Right forelimb (tissue), 1 donor: ENCODE measurements at places on chromosomes 16 and 17.
A peak's percentile ranks its signal among the peaks of the same experiment; 100 is the strongest.

- DNase-seq: no peak
Measured at GRCh38 chr17:49226771-49227435, 3.7 kb downstream of the PHOSPHO1 start.

- no peak for DNase-seq
Measured at GRCh38 chr17:71115669-71115972, 946.3 kb downstream of the KCNJ2 start.

DNA sequence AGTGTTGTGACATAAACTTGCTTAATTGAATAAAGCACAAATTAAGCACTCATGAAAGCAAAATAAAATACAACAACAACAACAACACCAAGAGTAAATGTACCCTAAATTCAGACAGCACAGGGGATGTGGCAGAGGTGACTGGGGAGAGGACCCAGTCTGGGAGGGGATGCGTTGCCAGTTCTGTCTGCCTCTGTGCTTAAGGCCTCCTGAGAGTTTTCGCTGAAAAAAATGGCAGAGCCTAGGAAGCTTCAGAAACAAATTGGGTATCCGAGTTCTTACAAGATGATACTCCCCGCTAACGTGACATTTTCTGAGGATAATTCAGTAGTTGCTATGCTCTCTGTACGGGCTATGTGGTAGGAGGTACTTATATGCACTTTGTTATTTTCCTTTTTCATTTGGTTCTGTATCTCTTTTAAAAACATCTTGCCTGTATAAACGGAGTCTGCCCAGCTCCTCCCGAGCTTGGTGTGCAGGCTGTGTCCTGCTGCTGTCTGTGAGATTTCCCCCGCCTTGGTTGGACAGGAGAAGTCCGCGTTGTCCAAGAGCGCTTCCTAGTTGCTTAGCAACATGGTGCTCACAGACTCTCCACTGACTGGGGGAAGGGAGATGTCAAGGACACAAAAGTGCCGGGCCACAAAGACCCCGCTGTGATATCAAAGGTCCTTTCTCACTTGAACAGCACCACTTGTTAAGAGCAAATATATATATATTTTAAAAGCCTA is 134.2 kb upstream of the CPHXL start:
- DNase-seq: no peak

DNA sequence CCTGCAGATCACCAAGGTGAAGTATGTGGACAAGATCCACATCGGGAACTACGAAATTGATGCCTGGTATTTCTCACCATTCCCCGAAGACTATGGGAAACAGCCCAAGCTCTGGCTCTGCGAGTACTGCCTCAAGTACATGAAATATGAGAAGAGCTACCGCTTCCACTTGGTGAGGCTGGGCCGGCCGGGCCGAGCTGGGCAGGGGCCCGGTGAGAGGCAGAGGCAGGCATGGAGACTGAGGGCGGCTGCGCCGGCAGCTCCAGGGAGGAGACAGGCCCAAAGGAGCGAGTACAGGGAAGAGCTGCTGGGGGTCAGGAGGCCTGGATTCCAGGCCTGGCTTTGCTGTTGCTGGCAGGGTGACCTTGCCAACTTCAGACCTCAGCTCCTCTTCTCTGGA is 8.3 kb downstream of the PRSS8 start:
- DNase-seq: no peak

DNA sequence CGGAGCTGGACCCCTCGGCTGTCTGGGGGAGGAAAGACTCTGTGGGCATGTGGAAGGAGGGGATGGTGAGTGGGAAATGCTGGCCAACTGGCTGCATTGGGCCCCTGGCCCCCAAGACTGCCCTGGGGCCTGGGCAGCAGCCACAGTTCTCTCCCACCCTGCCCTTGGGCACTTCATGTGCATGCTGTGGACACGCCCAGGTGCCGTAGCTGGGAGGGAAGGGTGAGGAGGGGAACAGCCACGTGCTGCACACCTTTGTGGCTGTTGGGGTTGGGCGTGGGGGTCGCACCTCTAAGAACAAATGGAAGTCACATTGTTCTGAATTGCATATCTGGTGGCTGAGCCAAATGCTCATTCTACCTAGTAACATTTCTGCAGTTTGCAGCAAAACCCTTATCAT is 11.9 kb upstream of the ZNHIT3 start:
- DNase-seq: no peak

DNA sequence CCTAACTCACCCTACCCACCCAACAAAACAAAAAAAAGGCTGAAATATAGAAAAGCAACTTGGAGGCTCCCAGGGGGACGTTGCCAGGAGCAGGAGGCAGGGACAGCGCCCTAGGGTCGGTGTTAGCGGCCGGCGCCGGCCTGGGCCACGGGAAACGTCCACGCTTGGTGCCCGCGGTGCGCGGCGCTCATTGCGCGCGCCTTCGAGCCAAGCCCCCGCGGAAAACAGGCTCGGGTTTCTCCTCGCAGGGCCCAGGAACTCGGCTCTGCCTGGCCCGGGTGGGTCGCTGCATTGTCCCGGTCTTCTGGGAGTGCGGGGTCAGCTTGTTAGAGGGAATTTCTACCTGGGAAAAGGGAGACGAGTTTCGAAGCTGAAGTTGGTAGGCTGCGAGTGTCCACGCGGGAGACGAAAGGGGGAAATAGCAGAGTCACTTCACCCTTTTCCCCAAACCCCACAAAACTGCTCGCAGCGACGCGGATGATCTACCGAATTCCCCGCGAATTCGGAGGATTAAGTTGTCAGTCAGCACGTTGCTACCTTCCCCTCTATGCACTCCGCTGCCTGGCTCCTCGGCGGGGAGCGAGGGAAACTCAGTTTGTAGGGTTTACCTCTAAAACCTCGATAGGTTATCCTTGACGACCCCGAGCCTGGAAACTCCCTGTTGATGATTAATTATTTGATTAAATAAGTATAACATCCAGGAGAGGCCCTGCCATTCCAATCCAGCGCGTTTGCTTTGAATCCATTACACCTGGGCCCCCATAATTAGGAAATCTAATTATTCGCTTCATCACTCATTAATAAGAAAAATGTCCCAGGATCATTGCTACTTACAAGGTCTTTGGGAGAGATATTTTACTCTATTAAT is 751 bp upstream of the FOXC2 start:
- DNase-seq: peak; percentile 47

DNA sequence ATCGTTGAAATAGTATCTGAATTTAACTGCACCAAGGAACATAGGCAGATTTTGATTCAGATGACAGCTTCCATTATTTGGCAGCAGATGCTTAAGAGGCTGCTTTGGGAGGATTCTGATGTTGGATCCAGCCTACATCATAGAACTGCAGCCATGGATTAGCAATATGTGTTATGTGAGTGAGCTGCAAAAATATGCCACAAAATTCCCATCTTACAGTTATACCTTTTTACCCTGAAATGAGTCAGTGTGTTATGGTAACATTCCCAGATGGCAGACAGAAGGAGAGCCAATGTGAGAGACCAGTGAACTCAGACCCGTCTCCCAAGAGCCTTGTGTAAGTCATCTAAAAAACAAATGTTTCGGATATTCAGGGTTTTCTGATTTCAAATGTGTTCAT is 206.1 kb downstream of the CDH13 start:
- no peak for DNase-seq

GRCh38 chr16:2848933-2849725 is 8.8 kb downstream of the PRSS22 start:
- no peak for DNase-seq

DNA sequence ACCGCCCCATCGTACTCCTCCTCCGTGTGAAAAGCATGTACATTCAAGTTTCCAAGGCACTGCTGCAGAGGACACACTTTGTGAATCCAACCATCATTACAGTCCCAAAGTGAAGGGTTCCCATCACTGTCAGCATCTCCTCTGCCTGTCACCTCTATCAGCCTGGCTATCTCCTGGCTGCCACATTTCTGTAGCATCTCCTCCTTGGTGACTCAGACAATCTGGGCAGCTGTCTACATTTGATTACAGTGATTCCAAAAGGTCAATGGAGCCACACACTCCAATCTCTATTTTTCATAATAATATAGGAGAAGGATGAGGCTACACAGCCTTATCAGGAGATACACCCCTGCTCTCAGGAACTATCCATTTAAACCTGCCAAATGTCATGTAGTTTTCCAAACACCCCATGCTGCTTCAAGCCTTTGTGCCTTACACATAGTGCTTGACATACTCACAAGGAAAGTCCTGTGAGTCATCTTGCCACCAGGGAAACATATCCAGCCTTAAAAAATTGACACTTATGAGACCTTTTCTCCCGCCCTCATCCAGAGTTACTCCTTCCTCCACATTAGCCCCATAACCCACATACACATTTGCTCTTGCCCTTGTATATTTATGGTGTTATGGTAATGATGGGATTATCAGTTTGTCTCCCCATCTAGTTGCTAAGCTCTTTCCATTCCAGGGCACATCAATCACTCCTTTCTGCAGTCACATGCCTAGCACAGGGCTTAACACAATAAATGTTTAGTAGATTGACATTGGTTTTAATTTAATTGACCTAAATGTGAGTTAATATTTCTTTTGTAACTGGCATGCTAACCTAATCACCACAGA is 250.1 kb upstream of the CDH5 start:
- no peak for DNase-seq

GRCh38 chr16:67435758-67436164 is 4.8 kb downstream of the HSD11B2 start:
- no peak for DNase-seq
